ENCODE measurements at places on chromosomes 7 and 10. TPM values are rescaled to one million over a fixed set of nuclear protein-coding genes. Genes with fewer than 3 reads are reported as not detected.

DNA sequence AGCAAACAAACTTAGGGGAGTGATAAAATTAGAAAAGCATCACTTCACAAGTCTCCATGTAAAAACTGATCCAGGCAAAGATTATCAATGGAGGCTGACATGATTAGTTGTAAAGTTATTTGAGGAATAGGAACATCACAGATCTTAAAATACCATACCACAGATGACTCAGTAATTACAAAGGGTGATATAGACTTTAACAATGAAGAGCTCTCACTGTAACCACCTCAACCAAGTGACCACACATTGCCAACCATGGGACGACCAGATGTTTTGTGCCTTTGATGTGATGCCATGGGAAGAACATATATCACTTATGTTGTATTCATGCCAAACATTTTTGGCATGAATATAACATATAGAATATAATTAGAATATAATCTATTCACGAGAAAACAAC lies 11.7 kb downstream of the AASS start:
- DNase-seq = no peak

- no peak for DNase-seq
Observed at GRCh38 chr10:73494877-73495225, 973 bp downstream of the PPP3CB start.

PLEKHS1 gene
- not detected for total RNA-seq

ACHE gene
- 0.52 TPM for total RNA-seq

GRCh38 chr7:79142706-79143105 lies 310.8 kb downstream of the MAGI2 start:
- DNase-seq = no peak

GBX1 gene
- total RNA-seq = not detected

GRCh38 chr10:10959666-10960065 lies 58.0 kb upstream of the CELF2 start:
- no peak for DNase-seq

DNA sequence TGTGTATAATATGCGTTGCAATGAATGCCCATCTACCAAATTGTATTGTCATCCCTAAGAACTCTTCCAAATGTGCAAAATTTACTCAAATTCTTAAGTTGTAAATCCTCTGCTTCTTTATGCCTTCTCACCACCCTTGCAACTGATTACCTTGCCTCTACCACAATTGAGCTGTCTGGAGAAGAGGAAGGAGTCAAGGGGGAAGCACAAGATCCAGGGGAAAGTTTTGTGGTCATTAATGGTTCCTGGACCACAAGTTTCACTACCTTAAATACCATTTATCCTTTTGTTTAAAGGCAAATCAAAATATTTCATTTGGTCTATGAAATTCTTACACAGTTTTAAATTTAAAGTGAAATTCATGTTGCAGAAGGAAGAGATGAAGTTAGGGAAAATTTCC lies 16.7 kb downstream of the CRPPA start:
- DNase-seq = no peak

DNA sequence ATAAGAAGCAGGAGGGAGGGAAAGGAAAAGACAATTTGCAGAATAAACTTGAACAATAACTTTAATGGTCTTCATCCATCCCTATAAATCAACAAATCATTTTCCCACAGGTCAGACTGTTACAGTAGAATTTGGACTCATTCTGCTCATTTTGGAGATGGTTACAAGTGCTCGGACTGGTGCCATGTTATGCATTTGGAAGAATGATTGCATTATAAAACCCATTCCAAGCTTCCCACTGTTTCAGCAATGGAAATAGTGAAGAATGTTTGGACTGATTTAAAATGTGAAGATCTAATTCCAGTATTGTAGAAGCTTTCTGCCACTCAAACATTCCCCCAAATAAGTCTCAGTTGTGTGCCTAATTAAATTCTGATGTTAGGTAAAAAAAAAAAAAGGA lies 99.7 kb upstream of the ZEB1 start:
- DNase-seq = no peak

NEUROG3 gene
- total RNA-seq = not detected

HOXA2 gene
- not detected for total RNA-seq

DNA sequence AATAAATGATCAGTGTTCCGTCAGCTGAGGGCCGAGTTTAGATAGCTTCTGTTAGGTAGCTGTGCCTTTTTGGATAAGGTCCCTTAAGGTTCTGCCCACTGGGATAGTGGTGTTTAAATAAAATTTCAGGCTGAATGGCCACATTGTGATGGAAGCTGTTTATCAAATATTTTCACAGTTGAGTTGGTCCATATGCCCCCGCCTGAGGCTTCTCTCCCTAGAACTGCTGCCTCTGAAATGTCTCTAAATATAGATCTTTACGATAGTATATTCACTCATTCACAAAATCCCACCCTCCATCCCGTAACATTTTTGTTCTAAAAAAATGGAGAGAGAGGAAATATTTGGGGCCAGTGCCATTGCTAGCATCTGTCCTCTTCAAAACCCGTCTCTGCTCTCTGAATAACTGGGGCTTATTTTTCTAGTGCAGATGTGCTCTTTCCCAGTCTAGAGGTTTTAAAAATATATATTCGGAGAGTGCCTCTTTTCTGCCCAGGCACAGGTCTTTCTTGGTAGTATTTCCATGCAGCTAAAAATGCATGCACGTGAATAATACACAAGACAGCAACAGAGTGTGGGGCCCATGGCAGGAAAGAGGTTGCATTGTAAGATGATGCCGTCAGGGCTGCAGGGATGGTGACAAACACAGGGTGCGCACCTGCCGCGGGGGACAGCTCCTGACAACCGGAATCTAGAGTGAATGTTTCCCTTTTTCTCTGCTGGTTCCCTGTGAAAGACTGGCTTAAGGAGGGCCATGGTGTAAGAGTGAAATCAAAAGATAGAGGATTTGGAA lies 105.4 kb upstream of the BTBD16 start:
- DNase-seq = no peak

GRCh38 chr10:15052121-15052520 lies 8.4 kb downstream of the OLAH start:
- no peak for DNase-seq

GRCh38 chr7:157615101-157615817 lies 278.5 kb downstream of the DNAJB6 start:
- no peak for DNase-seq

GRCh38 chr10:29377333-29377961 lies 88.6 kb downstream of the LYZL1 start:
- no peak for DNase-seq

- no peak for DNase-seq
Observed at GRCh38 chr7:88868456-88868855, 72.9 kb upstream of the TEX47 start.

DNA sequence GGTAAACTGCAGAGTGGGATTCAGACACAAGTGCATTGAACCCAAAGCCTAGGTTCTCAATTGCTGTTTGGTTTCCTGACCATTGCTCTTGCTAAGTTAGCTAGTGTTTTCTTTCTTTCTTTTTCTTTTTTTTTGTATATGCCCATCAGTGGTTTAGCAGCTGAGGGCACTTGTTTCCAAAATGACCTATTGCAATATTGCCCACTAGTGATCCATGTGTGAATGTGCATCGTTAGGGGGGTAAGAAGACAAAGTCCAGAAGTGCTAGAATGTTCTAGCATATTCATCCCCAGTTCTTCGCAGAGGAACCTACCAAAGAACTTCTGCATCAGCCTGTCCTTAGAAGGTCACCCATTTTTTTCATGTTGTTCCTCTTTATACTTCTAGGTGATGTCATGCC lies 252.8 kb upstream of the GPR26 start:
- DNase-seq = no peak

GRCh38 chr7:70630440-70630817 lies 501.5 kb upstream of the GALNT17 start:
- no peak for DNase-seq

DNA sequence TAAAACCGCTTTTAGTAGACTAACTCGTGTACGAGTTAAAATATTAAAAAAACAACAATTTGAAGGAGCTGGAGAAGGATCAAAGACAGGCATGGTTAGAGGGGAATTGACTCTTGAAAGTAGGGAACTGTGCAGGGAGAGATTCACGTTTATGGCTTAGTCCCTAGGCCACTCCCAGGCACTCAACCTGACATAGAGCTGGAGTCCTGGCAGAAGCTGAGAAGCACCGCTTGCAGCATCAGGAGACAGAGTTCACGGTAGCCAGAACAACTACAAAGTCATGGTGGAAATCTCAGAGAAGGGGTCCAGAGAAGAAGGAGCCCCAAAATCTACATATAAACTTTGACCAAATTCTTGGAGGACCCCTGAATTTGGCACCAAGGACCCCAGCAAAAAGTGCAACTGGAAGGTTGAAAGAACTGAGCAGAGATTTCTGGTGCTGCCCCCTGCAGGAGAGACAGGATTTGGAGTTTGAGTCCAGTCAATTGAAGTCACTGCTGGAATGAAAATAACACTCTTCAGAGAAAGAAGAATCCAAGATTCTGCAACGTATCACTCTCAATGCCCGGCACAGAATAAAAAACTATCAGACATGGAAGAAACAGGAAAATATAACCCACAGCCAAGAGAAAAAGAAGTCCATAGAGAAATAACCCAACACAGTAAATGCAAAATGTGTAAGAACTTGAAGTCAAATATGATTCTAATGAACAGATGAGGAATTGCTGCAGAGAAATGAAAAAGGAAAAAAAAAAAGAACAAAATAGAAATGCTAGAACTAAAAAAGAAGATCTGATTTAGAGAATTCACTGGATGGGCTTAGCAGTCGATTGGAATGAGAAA lies 493.3 kb upstream of the PODXL start:
- DNase-seq = no peak

DNA sequence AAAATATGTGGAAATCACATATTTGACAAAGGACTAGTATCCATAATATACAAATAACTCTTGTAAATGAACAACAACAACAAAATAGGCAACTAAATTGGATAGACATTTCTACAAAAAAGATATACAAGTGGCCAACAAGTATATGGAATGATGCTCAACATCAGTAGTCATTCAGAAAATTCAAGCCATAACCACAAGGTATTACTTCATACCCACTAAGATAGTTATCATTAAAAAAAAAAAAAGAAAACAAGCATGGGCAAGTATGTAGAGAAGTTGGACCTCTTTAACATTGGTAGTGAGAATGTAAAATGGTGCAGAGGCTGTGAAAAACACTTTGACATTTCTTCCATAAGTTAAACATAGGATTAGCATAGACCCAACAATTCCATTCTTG lies 80.8 kb downstream of the CYP26A1 start:
- no peak for DNase-seq

DNA sequence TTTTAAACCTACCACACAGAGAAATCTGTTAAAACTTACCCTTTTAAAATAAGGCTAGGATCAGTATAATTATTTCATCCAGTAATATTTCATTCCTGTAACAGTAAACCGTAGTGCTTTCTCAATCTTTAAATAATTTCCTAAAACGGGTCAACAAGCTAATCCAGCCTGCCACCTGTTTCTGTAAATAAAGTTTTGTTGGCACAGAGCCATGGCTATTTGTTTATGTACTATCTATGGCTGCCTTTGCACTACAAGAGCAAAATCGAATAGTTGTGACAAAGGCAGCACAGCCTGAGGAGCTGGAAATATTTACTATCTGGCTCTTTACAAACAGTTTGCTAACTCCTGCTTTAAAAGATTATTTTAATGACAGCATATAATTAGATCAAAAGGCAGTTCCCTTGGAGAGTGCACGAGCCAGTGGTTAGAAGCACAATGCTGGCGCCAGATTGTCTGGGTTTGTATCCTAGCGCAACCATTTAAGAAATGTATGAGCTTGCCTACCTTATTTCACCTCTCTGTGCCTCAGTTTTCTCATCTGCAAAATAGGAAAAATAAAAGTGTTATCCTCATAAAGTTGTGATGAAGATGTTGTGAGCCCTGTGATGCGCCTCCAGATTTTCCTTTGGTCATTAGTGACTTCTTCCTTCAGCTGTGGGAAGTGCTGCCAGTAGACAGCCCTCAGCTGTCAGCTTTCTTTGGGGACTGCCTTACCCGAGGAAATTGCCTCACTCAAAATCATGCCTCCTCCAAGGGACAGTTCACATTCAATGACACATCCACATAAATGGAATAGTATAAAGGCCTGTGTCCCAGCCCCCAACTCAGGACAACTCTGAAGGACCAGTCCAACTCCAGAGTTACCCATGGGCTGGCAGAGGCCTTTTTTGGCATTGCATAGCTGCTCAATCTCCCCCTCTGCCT lies 11.8 kb upstream of the MIOS start:
- DNase-seq = no peak

INPP5A gene
- 30.4 TPM for total RNA-seq

URGCP gene
- 34.0 TPM for total RNA-seq

PTPRZ1 gene
- not detected for total RNA-seq

- DNase-seq = no peak
Observed at GRCh38 chr10:32393911-32394310, 47.0 kb upstream of the EPC1 start.

AKR1C4 gene
- total RNA-seq = not detected

PCGF6 gene
- 8.1 TPM for total RNA-seq

ARPC1B gene
- total RNA-seq = 165 TPM

GPR158 gene
- total RNA-seq = not detected

DNA sequence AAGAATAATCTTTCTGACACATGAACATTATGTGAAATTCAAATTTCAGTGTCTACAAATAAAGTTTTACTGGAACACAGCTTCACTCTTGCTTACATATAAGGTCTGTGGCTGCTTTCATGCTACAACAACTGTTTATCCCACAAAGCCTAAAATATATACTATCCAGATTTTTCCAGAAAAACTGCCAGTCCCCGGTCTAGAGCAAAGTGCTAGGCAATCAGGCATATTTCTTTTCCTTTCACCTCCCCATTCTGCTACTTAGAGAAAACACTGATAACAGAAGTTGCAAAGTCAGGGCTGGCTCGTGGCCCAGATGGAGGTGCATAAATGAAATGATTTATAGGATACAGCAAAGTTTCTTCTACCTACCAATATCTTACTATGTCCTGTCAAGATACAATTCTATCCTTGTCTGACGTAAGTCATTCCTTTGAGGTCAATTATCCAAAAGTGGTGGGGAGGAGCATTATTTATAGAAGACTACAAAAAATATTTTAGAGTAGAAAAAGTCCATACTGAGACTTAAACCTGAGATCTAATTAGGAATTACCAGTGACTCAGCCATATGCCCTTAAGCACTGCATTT lies 384.1 kb downstream of the NXPH1 start:
- DNase-seq = no peak

DNA sequence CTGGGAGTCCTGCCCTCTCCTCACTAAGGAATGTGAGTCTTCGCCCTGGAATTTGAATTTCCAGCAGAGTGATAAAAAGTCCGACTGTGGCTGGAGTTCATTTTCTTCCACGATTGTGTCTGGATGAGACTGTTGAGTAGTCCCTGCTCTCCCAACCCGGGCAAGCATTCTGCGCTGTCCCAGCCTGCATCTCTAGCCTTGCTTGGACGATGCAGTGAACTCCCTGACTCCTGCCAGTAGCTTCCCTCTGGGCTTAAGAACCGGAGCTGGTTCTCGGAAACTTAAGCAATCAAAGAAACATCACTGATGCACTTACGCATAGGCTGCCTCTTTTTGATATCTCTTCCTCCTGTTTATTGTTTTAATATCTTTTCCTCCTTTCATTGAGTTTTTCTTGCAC lies 116.0 kb upstream of the FZD8 start:
- DNase-seq = no peak
